ENCODE measurements at places on chromosomes 3 and 15. TPM values are rescaled to one million over a fixed set of nuclear protein-coding genes. Genes with fewer than 3 reads are reported as not detected.
A peak's percentile ranks its signal among the peaks of the same experiment; 100 is the strongest.

- peak; percentile 92 for DNase-seq
Observed at GRCh38 chr3:129278439-129278965, at the start of gene HMCES. Gene HMCES (plus strand): TSS chr3:129278870. CDS start chr3:129279733, 863 bp downstream.

- no peak for DNase-seq
Observed at GRCh38 chr3:125381314-125381713, 6.2 kb upstream of the ZNF148 start.

DNA sequence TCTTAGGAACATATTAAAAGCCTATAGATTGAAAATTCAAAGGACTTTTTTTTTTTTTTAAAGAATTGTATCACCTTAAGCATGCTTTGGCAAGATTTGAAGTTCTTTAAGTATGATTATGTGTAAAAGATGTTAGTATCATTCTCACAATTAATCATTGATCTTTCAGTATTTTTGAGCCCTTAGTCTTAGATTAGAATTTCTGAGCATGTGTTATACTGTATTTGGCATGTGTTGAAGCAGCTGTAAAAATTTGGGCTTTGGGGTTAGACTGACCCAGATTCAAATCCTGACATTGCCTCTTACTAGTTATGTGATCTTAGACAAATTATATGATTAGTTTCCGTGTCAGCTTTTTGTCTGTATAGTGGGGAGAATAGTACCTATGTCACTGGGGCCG lies 6.3 kb downstream of the OXSR1 start:
- no peak for DNase-seq

- DNase-seq: no peak
Observed at GRCh38 chr15:80689716-80690115, 5.4 kb upstream of the ABHD17C start.

DNA sequence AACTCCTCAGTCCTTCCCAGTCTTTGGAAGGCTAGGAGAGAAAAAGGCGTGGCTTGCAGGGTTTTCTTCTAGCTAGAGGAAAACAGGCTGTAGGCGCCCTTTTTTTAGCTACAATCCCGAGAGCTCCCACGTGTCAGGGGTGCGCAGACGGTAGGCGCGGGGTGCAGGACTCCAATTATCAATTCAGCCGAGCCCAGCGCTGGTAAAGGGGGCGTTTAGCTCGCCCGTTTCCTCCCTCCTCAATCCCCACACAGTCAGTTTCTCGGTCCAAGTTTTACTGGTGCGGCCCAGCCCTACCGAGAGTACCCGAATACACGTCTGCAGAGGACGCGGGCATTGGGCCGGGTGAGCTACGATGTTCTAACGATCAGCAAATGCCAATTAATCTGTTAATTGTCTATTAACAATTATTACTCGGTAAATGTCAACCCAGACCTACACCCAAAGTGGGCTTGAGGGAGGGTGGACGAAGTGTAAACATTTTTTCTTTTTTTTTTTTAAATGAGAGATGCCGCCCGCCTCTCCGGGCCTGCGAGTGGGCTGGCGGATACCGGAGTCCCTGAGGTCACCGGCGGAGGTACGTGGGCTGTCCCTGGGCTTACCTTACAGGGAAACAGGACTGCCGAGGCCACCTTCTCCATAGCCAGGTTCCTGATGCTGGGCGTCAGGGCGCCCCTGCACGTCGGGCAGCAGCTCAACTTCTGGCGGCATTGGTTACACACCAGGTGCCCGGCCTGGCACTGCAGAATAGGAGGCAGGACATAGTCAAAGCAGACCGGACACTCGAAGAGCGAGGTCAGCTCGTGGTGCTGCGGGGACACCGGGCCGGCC lies 923 bp downstream of the SIAH2 start:
- peak; percentile 69 for DNase-seq

DNA sequence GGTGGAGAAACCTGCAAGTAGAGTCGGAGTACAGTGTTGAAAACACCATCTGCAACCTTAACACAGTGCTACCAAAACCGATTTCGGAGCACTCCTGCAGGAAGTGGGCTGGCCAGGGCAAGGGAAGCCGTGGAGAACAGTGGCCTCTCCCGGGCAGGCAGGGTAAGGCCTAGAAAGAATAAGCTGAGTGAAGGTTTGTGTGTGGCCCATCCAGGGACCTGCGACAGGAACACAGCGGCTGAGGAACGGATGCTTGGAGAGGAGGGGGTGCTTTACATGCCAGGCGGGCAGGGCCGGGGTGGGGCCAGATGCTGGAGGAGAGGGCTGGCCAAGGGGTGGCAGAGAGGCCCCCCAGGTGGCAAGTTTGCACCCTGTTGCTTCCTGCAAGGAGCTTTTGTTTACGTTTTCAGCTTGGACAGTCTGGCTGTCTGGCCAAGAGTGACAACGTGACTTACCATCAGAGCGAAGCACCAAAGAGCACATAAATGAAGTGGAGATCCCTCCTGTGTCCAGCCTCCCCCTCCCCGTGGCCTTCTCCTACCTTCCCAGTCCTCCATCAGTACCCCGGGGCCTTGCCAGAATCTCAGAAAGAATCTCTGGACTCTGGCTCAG lies 156.5 kb downstream of the PGPEP1L start:
- DNase-seq: peak; percentile 87

GRCh38 chr3:42844412-42844713 lies 31.3 kb downstream of the CYP8B1 start:
- no peak for DNase-seq

GRCh38 chr3:162170581-162170980 lies 674.0 kb downstream of the OTOL1 start:
- DNase-seq: no peak

- no peak for DNase-seq
Observed at GRCh38 chr3:55204417-55204816, 276.6 kb upstream of the LRTM1 start.

- DNase-seq: no peak
Observed at GRCh38 chr15:66885281-66885915, 180.0 kb upstream of the SMAD3 start.

DNA sequence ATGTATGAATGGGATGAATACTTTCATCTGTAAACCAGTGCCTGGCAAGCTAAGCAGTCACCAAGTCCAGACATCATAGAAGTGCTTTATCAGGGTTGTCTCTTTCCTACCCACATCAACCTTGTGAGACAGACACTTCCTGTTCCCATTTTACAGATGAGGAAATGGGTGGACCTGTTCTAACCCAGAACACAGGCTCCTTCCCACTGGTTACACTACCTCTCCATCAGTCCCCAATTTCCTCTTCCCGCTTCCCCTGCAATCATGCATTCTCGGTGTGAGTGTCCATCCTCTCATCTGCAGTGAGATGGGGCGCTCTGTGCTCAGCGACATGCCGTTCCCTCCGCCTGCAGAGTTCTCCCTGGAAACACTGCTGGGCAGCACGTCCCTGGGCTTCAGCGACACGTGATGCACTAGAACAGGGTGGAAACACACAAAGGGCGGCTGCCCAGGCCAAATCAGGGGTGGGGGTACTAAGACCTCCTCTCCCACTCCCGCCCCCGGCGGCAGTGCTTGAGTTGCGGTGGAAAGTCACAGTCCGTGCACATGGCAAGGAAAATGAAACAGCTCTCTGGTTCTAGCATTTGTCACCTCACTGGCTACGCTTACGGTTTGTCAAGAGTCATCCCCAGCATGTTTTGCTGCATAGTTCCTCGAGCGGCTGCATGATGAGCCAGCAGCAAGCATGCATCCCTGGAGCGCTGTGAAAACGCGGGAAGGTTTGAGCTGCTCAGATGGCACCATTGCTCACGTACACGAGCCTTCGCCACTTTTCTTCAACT lies 201.1 kb downstream of the ADAMTS17 start:
- no peak for DNase-seq

DNA sequence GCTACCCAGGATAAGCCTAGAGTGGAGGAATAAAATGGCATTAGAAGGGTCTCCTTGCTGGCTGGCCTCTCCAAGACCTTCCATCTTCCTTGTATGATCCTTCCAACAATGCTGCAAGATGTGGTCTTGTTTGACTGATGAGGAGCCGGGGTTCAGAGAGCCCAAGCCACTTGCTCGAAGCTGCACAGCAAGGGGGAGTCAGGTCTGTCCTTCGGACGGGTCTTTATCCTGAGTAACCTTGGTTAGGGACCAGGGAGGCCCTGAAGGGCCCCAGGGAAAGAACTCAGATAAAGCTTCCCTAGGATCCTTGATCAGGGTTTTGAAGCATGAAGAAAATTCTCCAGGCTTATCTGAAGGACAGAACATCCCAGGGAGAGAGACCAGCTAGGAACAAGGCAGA lies 7.0 kb upstream of the DNAJB8 start:
- DNase-seq: no peak

- DNase-seq: peak; percentile 32
Observed at GRCh38 chr3:16148783-16149182, 25.7 kb upstream of the GALNT15 start.

DNA sequence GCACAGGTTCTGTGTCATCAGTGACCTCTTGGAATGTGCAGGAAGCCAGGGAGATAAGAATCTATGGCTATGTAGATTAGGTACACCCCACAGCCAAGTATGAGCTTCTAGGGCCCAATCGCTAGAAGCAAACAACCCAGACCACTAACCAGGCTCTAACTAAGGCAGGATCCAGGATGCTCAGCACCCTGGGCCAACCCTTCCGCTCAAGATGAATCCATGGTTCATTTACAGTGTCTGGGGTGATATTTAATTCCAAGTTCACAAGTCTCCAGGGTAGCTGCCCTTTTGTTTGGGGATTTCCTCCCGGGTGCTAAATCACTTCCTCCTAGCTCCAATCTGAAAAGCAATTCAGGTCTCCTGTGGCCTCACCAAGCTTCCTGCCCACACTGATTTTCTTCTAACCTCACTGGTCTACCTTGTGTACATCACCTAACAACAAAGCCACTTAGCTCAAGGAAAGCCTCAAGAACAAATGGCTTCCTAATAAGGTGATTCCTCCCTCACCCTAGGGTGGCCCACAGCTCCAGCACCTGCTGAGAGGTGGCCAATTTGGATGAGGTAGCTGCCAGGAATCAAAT lies 2.4 kb downstream of the EHD4 start:
- DNase-seq: no peak

DNA sequence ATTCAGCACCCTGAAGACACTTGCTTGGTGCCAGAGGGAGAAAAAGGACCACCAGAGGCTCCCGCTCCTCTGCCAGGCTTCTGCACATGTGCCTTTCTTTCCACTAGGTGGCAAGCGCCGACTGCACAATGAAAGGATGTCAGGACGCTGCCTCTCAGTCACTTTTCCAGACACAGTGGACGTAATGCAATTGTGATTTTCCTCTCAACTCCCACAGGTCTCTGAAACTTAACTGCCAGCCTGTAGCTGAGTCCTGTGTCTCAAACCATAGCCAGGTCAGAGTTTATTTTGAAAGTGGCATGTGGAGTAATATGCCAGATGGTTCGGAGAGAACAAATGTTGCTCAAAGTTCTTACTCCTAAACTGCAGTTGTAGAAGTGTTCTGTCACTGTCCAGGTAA lies 162.9 kb downstream of the ITPR1 start:
- peak; percentile 46 for DNase-seq

DNA sequence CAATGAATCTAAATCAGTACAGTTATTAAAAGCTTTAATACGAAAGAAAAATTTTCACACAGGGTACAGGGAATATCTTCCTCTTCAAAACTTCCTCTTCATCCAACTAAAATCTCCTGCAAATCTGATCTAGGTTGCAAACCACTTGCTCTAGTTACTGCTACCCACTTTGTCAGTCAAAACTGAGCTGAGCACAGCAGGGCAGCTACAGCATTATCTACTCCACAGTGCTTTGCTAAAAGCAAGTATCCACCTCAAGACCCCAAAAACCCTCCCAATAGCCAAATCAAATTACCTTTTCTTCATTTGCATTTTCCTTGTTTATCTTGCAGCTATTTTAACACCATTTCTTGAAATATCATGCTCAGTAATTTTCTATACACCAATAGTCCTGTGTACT lies 14.7 kb downstream of the ZNF280D start:
- no peak for DNase-seq

GRCh38 chr3:171231361-171231760 lies 204.8 kb upstream of the SLC2A2 start:
- DNase-seq: no peak

GRCh38 chr15:36363335-36363734 lies 216.1 kb upstream of the CDIN1 start:
- no peak for DNase-seq

DNA sequence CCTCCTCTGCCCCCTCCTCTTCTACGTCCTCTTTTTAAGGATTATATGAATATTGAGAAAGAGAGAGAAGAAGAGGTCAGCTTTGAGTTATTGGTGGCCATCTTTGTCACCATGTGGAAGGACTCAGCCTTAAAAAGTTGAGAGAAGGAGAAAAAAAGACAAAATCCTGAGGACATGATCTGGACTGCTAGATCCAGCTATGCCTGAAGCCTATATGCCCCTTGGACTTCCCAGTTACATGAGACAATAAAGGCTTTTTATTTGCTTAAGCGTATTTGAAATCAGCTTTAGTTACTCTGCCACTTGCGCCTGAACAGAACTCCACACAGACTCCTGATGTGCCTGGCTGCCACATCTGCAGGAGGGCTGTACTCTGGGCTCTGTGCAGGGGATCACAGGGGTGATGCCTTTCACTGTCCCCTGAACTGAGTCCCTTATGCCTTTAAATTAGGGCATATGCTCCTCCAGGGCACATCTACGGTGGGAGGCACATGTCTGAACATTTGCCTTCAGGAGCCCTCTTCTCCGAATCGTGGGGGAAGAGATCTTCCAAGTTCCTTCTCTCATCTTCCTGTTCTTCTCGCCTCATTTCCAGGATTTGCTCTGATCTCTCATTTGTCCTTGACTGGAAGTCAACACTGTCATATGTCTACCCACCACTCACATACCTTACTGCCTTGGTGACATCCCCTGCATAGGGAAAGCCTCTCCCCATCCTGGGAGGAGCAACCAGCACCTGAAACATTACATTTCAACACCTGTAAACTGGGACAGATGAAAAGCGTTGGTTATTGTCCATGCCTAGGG lies 14.0 kb upstream of the PLA2G4E start:
- DNase-seq: no peak

The CCDC14 gene
- total RNA-seq: 19.0 TPM

The SH3GL3 gene
- total RNA-seq: 2.2 TPM

The NTRK3 gene
- total RNA-seq: 4.2 TPM

The RARB gene
- total RNA-seq: 17.2 TPM

The GATA2 gene
- 181 TPM for total RNA-seq

The EPHB1 gene
- total RNA-seq: 2.3 TPM

The RMDN3 gene
- 28.2 TPM for total RNA-seq

The CCR3 gene
- total RNA-seq: not detected

The CLDN11 gene
- 11.8 TPM for total RNA-seq

The CEP152 gene
- 9.0 TPM for total RNA-seq

The MUSTN1 gene
- total RNA-seq: 14.4 TPM
